Left lung (tissue), 14 donors: ENCODE measurements at places on chromosomes 16 and 17. TPM values are rescaled to one million over a fixed set of nuclear protein-coding genes. Genes with fewer than 3 reads are reported as not detected.

GRCh38 chr16:8935989-8936388, 27.7 kb downstream of the USP7 start:
- no peak for DNase-seq
- no peak overlapping the region for H3K4me3 ChIP-seq
- H3K4me1 ChIP-seq, result peaks cover 38% of the 10 kb centered on the region

ALOX12B gene
- polyA plus RNA-seq, result 0.31 TPM

MPV17L gene
- 5.0 TPM for polyA plus RNA-seq

DNA sequence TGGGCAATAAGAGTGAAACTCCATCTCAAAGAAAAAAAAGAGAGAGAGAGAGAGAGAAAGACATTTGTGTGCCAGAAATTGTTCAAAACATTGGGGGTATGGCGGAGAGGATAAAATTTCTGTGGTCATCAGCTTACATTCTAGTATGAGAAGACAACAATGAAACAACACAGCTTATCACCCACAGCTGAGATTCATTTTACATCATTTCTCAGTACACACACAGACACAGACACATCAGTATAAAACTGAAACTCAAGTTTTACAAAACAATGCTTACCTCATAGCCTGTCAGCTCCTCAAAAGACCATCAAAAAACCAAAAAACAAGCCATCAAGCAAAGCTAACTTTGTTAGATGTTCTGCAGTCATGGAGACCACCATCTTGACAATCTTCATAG, 31.4 kb upstream of the CNEP1R1 start:
- H3K27me3 ChIP-seq, result no peaks in the 10 kb centered on the region
- no peaks in the 10 kb centered on the region for H3K4me1 ChIP-seq
- H3K4me3 ChIP-seq, result no peak overlapping the region
- H3K27ac ChIP-seq, result no peak overlapping the region

GRCh38 chr16:30024451-30024850, 1.5 kb downstream of the C16orf92 start:
- H3K27me3 ChIP-seq, result peaks cover 59% of the 10 kb centered on the region
- DNase-seq, result no peak
- no peaks in the 10 kb centered on the region for H3K36me3 ChIP-seq
- no peak overlapping the region for H3K4me3 ChIP-seq
- H3K27ac ChIP-seq, result no peak overlapping the region

GNG13 gene
- not detected for polyA plus RNA-seq

WFDC1 gene
- polyA plus RNA-seq, result 4.5 TPM

CASKIN2 gene
- polyA plus RNA-seq, result 28.9 TPM

DNA sequence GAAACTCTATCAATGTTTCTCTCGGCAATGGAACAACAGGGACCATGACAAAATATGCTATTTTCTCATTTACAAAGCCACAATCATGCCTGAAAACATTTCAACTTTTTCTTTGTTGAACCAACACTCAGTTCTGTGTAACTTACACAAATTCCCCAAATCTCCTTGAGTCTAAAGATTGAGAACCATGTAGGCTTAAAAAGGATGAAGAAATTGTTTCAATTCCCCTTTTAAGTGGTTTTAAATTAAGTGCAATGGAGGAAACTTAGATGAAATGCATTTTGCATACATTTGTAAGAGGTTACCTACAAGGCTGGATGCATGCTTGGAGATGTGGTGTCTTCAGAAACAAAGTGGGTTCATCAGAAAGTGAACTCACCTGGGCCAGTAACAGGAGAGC, 566.4 kb upstream of the CDH11 start:
- no peak overlapping the region for H3K27ac ChIP-seq
- no peaks in the 10 kb centered on the region for H3K27me3 ChIP-seq

- no peaks in the 10 kb centered on the region for H3K4me1 ChIP-seq
- no peak overlapping the region for H3K27ac ChIP-seq
- peak; percentile 64 for DNase-seq
- no peak overlapping the region for H3K4me3 ChIP-seq
- H3K36me3 ChIP-seq, result no peaks in the 10 kb centered on the region
Observed at GRCh38 chr17:73156166-73156840, 8.5 kb upstream of the SSTR2 start.

GRCh38 chr17:39534768-39535405, 72.8 kb downstream of the NEUROD2 start:
- H3K4me1 ChIP-seq, result peaks cover 18% of the 10 kb centered on the region
- no peak for DNase-seq

GRCh38 chr16:57299009-57299718, 14.7 kb upstream of the PLLP start:
- peak; percentile 45 for DNase-seq
- peak overlapping the region; percentile 43 for H3K4me3 ChIP-seq
- H3K4me1 ChIP-seq, result peaks cover 8% of the 10 kb centered on the region

HAS3 gene
- polyA plus RNA-seq, result 117 TPM

GRCh38 chr16:81231014-81231413, 7.5 kb upstream of the BCO1 start:
- H3K36me3 ChIP-seq, result no peaks in the 10 kb centered on the region
- no peak for DNase-seq
- H3K4me1 ChIP-seq, result no peaks in the 10 kb centered on the region
- no peaks in the 10 kb centered on the region for H3K27me3 ChIP-seq
- no peak overlapping the region for H3K27ac ChIP-seq

METTL23 gene
- polyA plus RNA-seq, result 35.8 TPM

DNA sequence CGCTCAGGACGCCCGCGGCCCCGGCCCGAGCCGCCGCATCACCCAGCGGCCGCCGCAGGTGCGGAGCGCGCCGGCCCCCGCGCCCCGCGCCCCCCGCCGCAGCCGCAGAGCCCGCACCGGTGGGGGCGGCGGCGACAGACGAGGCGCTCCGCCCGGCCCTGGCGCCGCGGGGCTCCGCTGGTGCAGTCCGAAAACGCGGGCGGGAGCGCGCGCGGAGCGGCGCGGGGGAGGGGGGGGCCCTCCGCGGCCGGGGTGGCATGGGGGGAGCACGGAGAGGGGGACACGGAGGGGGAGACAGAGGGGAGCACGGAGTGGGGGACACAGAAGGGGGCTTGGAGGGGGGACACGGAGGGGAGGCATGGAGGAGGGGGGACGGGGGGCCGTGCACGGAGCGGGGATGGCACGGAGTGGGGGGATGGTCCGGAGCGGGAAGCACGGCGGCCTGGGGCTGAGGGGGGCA, at the start of gene AATK:
Gene AATK, minus strand, starts transcription at position 189 of the 460 bp plus-strand sequence. CDS start 229 bp downstream, outside the sequence.
- peak within 1 kb of the TSS; percentile 9 for H3K4me3 ChIP-seq
- H3K36me3 ChIP-seq, result no peaks in the 10 kb centered on the region
- peaks cover 53% of the 10 kb centered on the region for H3K27me3 ChIP-seq
- H3K27ac ChIP-seq, result no peak within 1 kb of the TSS

CBX4 gene
- polyA plus RNA-seq, result 11.1 TPM

GRCh38 chr16:27318392-27319256, 4.8 kb downstream of the IL4R start:
- peaks cover 25% of the 10 kb centered on the region for H3K36me3 ChIP-seq
- peaks cover 49% of the 10 kb centered on the region for H3K4me1 ChIP-seq
- H3K4me3 ChIP-seq, result no peak overlapping the region
- no peaks in the 10 kb centered on the region for H3K27me3 ChIP-seq

DNA sequence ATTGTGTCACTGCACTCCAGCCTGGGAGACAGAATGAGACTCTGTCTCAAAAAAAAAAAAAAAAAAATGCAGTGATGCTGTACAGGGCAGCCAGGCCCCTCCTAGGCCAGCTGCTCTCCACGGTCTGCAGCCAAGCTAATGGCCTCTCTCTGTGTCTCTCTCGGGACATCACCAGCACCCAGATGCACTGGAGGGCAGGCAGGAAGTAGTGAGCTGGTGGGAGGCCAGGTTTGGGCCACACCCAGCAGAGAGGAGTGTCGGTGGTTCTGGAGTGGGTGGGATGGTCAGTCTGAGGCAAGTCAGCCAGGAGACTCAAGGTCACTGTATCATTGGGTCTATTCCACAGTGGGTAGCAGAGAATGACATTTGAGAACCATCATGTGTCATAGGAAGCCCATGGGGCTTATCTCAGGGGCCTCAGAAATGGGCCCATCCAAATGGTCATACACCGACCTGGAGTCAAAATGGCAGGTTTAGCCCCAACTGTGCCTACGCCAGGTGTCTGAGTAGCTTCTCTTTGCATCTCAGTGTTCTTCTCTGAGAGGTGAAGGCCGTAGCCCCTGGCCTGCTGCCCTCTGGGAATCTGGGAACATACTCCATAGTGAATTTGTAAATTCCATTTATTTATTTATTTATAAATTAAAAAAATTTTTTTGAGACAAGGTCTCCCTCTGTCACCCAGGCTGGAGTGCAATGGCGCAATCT, 22.7 kb downstream of the WNT9B start:
- DNase-seq, result no peak
- H3K36me3 ChIP-seq, result no peaks in the 10 kb centered on the region
- H3K27me3 ChIP-seq, result no peaks in the 10 kb centered on the region
- H3K4me1 ChIP-seq, result no peaks in the 10 kb centered on the region

DNA sequence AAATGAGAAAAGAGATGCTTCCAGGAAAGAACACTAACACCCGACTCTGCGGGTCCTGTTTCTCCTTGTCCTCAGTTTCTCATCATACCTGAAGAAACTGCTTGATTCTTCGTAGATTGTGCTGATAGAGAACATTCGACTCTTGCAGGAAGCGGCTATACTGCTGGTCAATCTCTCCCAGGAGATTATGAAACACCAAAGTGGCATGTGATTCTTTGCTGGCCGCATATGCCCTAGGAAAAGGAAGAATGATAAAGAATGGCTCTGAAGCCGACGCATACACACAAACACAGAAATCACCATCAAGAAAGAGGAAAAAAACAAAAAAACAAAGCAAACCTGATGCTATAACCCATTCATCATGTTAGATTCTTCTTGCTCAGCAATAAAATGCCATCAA, 41.8 kb downstream of the STAT3 start:
- no peak for DNase-seq
- H3K27ac ChIP-seq, result no peak overlapping the region
- peaks cover 63% of the 10 kb centered on the region for H3K4me1 ChIP-seq
- H3K4me3 ChIP-seq, result no peak overlapping the region

DNA sequence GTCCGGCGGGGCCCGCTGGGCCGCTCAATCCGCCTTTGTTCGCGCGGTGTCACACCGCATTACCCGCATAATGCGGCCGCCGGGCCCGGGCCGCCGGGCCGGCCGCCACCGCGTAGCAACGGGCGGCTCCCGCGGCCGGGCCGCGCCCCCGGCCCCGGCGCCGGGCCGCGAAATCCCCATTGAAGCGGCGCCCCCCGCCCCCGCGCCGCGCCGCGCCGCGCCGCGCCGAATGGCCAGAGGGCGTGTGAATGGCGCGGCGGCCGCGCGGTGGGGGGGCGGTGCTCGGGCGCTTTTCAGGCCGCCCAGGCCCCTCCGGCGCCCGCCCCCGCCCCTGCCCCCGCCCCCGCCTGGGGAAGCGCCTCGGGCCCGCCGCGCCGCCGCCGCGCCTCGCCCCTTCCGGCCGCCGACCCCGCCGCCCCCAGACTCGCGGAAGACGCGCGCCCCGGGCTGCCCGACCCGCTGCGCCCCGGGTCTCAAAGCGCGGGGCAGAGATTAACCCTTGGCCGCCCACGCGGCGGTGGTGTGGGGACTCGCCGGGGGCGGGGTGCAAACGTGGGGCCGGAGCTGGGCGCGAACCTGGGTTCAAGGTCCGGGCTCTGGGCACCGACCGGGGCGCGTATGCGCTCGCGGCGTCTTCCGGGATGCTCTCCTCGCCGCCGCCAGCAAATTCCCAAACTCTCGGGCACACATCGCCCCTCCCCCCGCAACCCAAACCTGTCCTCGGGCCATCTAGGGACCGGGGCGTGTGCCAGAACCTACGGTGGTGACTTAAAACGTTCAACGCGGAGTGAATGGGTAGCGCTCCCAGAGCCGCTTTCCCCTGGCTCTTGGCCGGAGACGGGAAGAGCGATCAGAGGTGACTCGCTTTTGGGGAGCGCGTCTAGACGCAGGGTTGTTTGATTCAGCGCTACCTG, 46.7 kb downstream of the WNT3 start:
- peak overlapping the region; percentile 51 for H3K4me3 ChIP-seq
- H3K27ac ChIP-seq, result no peak overlapping the region
- no peaks in the 10 kb centered on the region for H3K36me3 ChIP-seq
- peak; percentile 83 for DNase-seq

- no peak for DNase-seq
- H3K4me3 ChIP-seq, result no peak overlapping the region
- peaks cover 2% of the 10 kb centered on the region for H3K4me1 ChIP-seq
- no peaks in the 10 kb centered on the region for H3K36me3 ChIP-seq
Observed at GRCh38 chr16:84825896-84826557, 6.2 kb downstream of the CRISPLD2 start.

DNA sequence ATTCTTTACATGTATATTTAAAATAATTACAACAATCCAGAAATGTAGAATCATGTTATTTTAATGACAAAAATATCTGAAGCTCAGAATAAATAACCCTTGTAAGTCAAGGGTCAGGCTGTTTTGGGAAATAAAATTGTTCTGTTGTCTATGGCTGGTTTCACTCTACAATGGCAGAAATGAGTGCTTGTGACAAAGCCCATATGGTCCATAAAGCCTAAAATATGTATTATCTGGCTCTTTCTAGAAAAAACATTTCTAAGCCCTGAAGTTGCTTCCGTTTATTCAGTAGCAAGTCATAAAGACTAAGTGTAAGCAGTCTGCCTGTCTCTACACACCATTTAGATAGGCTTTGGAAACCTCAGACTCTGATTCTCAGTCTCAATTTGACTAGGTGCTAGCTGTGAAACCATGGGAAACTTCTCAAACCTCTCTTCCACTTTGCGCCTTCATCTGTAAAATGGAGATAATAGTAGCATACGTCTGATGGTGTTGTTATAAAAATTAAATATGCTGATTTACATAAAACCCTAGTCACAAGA, 365.7 kb upstream of the CA10 start:
- no peaks in the 10 kb centered on the region for H3K27me3 ChIP-seq
- peak; percentile 36 for DNase-seq
- no peaks in the 10 kb centered on the region for H3K4me1 ChIP-seq
- no peak overlapping the region for H3K4me3 ChIP-seq

GRCh38 chr16:80806927-80807340, 2.5 kb upstream of the CDYL2 start:
- no peak overlapping the region for H3K27ac ChIP-seq
- peaks cover 7% of the 10 kb centered on the region for H3K27me3 ChIP-seq
- no peak for DNase-seq
- no peak overlapping the region for H3K4me3 ChIP-seq

HIGD1B gene
- 17.8 TPM for polyA plus RNA-seq
